ENCODE measurements at places on chromosomes 12 and 14.

- DNase-seq = no peak
Observed at GRCh38 chr14:51981218-51981854, 8.0 kb upstream of the RTRAF start.

DNA sequence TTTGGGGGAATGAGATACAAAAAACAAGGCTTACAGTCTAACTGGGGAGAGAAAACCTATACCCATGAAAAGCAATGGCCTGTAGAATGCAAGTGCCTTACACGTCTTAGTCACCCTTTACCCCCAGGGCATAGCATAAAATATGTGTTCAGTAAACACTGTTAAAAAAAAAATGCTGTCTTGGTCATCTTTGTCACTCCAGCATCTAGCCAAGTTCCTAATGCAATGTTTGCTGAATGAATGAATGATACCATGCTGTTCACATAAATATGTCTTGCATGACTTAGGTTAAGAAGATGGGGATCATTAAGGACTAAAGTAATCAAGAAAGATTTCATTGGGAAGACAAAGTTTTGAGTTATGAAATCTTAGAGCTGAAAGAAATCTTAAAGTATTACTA lies 38.5 kb downstream of the PPP2R5E start:
- DNase-seq = no peak

- peak; percentile 69 for DNase-seq
Observed at GRCh38 chr12:52794479-52795331, 1.2 kb downstream of the KRT3 start.

DNA sequence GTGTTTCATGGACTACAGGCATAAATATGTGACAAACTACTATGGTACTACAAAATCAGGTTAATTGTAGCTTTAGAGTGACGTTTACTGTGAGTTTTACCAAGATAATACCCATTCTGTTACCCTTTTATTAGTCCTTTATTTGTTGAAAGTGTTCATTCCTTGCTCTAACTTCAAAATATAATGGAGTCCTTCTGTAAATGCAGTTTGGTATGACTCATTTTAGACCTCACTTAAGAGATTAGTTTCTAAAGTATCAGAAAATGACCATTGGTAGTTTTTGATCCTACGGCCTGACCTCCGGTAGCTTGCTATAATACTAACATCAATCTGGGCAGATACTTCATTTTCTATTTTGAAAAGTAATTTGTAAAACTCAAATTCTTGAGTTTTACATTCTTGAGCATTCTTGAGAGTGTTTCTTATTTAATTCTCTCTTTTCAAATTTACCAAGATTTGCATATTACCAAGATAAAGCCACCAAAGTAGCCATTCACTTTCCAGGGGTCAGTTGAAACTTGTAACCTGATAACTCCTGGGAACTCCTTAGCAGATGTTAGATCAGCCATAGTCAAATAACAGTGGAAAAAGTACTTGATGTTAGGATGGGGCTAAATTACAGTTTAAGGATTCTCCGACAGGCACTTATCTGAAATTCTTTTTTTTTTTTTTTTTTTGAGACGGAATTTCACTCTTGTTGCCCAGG lies 4.2 kb downstream of the HSPA2 start:
- DNase-seq = no peak

- no peak for DNase-seq
Observed at GRCh38 chr12:47370421-47370820, 290.7 kb upstream of the AMIGO2 start.
